ENCODE measurements at places on chromosomes 7 and 10. TPM values are rescaled to one million over a fixed set of nuclear protein-coding genes. Genes with fewer than 3 reads are reported as not detected.

GRCh38 chr10:24027107-24027506 is 181.8 kb upstream of the KIAA1217 start:
- DNase-seq, result no peak

DNA sequence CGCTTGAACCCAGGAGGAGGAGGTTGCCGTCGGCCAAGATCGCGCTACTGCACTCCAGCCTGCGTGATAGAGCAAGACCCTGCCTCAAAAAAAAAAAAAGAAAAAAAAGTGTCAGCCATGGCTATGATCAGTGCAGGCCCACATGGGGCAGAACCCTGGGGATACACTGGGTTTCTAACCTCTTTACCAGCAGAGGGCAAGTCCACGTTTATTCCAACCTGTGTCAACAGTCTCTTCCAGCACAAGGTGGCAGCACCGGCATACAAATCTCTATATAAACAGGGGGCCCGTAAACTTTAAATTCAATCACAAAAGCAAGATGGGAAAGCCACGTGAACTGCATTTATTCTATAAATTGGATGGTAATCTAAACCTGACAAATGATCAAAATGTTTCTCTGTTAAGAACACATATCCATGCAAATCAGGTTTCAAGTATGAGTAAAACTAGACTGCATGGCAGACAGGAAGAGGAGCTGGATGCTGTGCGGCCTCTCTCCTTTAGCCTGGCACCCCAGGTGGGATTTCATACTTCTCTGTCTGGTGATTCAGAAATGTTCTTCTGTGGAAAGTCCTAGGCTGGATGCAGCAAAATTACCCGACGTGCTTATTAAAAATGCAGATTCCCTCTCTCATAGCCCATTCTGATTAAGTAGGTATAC is 60.0 kb upstream of the STEAP1B start:
- DNase-seq, result peak; percentile 81

Gene GLI3
- total RNA-seq, result 33.8 TPM

DNA sequence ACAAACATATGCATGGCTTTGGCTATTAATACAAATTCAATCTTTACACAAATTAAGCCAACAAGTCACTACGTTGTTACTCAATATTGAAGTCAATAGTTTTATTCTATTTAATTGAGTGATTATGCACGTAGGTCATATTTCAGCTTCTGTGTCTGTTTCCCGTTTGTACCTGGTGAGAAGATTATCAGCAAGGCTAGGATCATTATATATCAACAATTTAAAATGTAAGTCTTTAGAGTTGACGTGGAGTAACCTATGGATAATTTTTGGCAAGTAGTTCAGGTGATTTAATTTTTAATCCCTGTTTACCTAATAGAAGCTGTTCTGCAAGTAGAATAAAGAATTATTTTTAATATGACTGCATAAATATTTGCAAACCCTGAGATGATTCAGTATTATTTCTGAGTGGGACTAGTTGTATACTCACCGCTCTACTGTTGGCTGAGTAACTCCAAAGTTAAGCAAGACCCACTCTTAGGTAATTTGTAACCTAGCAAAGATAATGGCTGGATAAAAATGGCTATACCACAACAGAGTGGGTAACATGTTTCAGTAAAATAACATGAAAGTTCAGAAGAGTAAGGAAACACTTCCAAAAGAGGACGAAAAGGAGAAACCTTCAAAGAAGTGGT is 161.0 kb downstream of the HGF start:
- DNase-seq, result no peak

Gene MMP21
- 0.31 TPM for total RNA-seq

Gene C10orf53
- total RNA-seq, result not detected

Gene UNC5B
- 4.1 TPM for total RNA-seq

DNA sequence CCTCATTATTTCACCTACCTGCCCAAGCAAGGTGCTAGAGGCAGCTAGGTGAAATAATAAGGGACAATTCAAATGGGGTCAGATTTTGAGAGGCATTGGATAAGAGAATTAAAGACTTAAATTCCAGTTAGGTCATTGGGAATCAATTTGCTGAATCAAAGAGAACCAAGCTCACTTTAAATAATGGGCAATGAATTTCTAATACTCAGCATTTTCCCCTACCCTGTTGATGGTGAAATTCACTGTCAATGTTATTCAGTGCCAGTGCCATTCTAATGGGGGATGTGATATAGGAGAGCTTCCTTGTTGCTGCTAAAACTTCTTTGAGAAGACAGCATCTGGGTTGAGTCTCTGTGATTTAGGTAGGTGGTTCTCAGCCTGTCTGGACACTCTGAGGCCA is 509.3 kb downstream of the PHTF2 start:
- no peak for DNase-seq

DNA sequence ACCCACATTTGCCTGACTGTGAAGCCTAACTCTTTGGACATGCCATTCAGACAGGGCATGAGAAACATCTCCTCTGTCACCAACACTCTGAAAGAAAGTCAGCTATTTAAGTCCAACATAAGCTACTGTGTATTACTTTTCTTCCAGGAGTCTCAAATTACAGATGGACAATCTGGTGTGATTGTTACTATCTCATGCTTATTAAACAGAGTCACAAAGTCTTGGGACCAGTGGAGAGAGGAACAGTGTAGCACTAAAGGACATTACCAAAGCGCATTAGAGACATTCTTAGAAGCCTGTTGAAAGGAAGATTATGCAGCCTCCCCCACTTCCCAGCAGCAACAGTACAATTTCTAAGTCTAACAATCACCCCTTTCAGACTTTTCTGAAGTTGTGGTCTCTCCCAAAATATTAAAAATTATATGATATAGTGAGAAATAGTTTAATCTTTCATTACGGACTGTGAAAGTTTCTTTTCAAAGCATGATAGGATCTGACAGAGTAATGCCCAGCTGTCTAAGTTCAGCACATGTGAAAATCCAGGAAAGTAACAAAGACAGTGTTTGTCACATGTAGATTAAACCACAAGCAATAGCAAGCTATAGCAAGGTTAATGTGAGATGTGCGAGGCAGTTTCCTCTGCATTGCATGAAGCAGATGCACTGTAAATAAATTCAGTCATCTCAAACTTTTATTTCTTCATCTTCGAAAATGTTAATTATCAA is 280.9 kb upstream of the FZD8 start:
- DNase-seq, result no peak

GRCh38 chr10:5832946-5833345 is 19.7 kb upstream of the GDI2 start:
- no peak for DNase-seq

DNA sequence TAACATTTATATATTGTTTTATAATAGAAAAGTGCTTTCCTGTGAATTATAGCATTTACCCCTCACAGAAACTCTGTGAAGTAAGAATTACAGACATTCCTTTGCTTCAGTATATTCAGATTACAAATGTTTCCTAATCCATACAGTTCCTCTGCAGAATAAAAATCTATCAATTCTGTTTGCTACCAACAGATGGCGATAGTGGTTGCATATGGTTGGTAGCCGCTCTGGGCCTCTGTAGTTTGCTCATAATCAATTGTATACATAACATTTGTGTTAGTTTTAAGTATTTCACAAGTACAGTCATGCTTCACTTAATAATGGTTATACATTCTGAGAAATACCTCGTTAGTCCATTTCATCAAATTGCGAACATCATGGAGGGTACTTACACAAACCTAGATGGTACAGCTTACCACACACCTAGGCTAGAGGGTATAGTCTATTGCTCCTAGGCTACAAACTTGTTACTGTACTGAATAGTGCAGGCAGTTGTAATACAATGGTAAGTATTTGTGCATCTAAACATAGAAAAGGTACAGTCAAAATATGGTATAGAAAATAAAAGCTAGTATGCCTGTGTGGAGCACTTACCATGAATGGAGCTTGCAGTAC is 94.4 kb upstream of the STEAP4 start:
- no peak for DNase-seq

Gene BRAF
- 54.7 TPM for total RNA-seq

Gene PGAM1
- total RNA-seq, result 117 TPM

DNA sequence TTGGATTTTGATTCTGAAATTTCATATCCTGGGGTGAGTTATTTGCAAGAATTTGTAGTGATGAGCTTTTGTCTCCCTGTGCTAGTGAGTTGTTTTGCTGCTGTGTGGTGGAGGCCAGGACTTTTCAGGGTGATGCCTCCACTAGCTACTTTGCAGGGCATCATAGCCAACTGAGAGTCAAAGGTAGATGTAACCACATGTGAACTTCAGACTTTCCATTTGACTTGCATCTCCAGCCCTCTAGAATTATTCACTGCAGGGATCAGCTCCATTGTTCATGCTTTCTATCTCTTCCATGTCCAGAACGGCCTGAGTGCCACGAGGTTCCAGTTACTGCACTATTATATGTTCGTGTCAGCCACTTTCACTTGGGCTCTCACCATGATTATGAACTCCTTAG is 534.3 kb downstream of the GRM8 start:
- DNase-seq, result no peak

DNA sequence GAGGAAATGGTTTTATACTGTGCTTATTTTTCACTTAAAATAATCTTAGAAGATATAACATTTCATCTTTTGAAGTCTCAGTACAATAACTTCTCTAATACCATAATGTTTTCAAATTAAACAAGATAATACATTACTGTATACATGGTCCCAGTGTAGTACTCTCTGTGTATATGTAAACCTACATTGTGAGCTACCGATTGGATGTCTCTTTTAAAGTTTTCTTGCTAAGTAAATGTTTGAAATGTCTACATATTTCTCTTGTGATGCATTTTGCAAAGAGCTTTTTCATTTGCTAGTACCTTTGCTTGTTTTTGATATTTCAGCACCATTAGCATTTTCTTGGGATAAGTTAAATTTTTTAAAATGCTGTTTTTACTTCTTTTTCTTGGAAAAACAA is 94.8 kb downstream of the PRKG1 start:
- DNase-seq, result no peak

DNA sequence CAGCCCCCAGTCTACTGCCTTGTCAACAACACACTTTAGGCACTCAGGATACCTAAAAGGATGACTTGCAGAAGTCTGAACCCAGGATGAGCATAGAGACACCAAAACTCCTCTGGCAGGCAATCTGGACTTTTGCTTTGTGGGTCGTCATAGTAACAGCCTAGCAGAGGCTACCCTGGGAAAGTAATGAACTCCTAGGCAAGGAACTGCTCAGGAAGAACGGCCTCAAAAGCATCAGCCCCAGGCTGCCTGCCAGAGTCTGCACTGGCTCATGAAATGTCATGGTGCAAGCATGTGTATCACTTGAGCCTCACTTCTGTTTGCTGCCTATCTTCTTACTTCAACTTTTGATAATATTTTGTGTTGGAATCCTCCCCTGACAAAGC is 715.1 kb downstream of the GRID1 start:
- DNase-seq, result no peak

Gene SRGN
- total RNA-seq, result 146 TPM

Gene PAX4
- total RNA-seq, result not detected

Gene FAS
- total RNA-seq, result 27.5 TPM

- peak; percentile 93 for DNase-seq
Measured at GRCh38 chr10:102645741-102646609, 1.7 kb downstream of the TRIM8 start.

Gene PLEKHS1
- 0.22 TPM for total RNA-seq

Gene NAT16
- total RNA-seq, result not detected

Gene OR9A2
- total RNA-seq, result 0.71 TPM

DNA sequence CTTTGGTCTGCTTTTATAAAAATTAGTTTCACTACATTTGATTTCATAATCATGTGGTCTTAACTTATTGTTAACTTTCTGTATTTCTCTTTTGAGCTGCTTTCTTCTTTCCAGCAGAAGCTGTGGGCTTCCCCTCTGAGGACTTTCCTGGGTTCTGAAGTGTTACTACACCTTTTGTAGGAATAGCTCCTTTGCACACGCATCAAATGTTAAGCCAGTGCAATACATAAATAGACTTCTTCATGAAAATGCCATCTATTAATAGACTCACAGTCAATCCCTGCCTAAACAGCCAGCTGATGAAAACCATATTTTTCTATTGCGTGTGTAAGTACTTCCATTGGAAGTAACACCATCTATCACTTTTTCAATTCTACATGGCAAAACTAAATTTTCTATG is 1.5 kb downstream of the ABCB4 start:
- no peak for DNase-seq

- no peak for DNase-seq
Measured at GRCh38 chr7:157702311-157703023, 365.7 kb downstream of the DNAJB6 start.

DNA sequence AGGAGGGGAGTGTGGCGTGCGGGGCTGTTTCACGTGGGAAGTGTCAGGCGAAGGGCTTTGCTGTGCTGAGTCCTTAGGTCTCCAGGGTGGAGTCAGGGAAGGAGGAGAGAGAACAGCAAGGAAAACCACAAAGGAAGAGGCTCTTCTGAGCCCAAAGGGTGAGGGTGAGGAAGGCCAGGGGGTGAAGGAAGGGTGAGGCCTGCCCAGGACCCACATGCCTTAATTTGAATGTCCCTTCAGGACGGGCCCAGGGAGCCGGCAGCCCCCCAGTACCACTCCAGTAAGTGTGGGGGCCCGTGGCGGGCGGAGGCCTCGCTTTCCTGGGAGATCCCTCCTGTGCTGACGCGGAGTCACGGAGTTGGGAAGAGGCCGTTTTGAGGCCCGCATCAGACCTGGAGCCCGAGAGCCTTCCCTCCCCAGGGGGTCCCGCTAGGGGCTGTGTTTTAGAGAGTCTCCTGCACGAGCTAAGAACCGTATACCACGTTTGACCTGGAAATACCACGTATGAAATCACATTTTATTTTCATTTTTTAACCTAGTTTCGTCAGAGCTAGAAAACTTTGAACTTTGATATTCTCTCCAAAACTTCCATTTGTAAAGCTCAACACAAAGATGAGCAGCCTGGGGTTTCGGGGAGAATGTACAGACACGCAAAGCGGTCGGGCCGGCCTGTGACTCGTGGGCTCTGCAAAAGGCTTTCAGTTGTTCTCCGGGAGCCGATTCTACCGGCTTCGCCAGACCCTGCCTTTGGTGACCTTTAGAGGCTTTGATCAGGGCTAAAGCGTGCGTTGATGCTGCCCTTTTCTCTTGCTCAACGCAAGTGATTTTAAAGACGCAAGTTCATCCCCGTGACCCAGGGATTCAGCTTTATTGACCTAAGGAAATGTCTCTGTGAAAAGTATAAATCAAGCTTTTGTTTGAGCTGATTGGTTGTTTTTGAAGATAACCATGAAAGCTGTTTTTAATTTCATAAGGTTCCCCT is 23.6 kb upstream of the TTYH3 start:
- DNase-seq, result no peak

DNA sequence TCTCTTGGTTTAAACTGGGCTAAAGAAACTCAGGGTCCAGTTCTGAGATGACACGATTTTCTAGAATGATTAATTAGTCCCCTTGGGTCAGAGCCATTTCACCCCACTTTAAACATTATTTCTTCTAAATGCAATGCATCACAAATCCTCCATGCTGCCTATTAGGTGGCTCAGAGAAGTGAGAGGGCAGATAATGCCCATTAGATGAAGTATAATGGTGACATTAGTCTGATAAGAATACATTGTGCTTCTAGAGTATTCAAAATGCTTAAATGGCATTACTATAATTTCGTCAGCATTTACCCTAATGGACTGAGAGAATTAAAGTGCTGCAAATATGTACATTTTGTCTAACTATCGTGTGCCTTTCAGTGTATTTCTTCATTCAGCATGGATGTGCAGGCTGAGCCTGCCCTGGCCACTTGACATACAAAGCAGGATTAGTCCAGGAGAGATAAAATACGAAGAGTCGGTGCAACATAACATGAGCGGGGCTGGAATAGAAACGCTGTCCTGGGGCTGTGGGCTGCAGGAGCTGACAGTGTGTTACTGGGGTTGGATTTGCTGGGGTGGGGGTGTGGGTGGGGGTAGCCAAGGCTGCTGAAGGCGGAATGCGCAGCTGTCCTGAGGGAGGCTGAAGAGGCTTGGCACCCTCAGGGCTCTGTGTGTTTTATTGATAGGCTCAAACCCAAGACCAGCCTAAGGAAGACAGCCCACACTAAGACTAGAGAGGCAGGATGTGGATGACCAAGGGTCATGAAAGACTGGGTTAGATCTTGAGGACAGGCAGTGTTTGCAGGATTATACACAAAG is 52.8 kb upstream of the KLF6 start:
- no peak for DNase-seq

Gene PLA2G12B
- not detected for total RNA-seq

All from sciatic nerve (tissue), 2 donors.